ENCODE measurements at places on chromosomes 3 and 15.

- no peak for DNase-seq
Measured at GRCh38 chr3:181313335-181313734, 323.8 kb upstream of the DNAJC19 start.

DNA sequence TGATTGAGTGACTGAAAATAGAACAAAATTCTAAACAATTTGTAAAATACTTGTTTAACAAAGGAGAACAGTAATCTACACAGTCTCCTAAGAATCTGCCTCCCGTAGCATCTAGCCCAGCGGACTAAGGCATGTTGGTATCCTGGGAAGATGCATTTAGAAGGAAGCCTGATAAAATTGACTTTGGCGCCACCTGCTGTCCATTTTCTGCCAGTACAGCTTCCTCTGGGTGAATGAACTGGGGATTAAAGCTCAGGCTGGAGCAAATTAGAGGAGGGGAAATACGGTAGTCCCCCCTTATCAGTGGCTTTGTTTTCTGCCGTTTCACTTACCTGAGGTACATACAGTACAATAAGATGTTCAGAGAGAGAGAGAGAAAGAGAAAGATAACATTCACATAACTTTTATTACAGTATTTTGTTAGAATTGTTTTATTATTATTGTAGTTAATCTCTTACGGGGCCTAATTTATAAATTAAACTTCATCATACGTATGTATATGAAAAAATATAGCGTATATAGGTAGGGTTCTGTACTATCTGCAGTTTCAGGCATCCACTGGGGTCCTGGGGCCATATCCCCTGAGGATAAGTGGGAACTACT lies 191.6 kb downstream of the GAP43 start:
- peak; percentile 27 for DNase-seq

GRCh38 chr3:72763751-72764440 lies 84.3 kb downstream of the SHQ1 start:
- DNase-seq, result no peak

DNA sequence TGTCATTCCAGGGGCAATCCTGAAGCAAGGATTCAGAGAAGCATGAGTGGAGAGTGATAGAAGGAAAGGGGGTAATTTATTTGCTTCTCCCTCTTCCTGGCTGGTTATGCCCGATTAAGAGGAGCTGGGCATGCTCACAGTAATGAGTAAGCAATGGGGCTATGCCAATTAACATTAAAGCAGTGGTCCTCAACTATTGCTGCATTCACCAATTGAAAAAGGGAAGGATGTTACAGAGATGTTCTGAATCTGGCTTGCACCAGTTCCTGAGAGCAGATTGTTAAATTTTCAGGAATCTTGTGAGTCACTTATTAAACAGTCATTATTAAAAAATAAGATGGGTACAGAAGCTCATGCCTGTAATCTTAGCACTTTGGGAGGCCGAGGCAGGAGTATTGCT lies 85.9 kb upstream of the ZBTB20 start:
- no peak for DNase-seq

- no peak for DNase-seq
Measured at GRCh38 chr3:48236531-48236930, 4.4 kb upstream of the ZNF589 start.

- DNase-seq, result no peak
Measured at GRCh38 chr3:40417845-40418543, 31.0 kb downstream of the ENTPD3 start.

- DNase-seq, result no peak
Measured at GRCh38 chr15:98787936-98788757, 139.8 kb downstream of the IGF1R start.

GRCh38 chr15:57595011-57595866 lies 3.5 kb downstream of the MYZAP start:
- DNase-seq, result no peak

GRCh38 chr3:177119829-177120228 lies 77.5 kb downstream of the TBL1XR1 start:
- no peak for DNase-seq

GRCh38 chr3:59751606-59752005 lies 701.8 kb upstream of the CFAP20DC start:
- no peak for DNase-seq

- DNase-seq, result no peak
Measured at GRCh38 chr3:59286791-59287531, 237.1 kb upstream of the CFAP20DC start.

GRCh38 chr3:24363242-24363641 lies 131.4 kb downstream of the THRB start:
- no peak for DNase-seq

GRCh38 chr3:145971186-145971585 lies 189.8 kb downstream of the PLOD2 start:
- DNase-seq, result no peak

GRCh38 chr3:171556148-171556547 lies 95.9 kb upstream of the TNIK start:
- DNase-seq, result no peak

DNA sequence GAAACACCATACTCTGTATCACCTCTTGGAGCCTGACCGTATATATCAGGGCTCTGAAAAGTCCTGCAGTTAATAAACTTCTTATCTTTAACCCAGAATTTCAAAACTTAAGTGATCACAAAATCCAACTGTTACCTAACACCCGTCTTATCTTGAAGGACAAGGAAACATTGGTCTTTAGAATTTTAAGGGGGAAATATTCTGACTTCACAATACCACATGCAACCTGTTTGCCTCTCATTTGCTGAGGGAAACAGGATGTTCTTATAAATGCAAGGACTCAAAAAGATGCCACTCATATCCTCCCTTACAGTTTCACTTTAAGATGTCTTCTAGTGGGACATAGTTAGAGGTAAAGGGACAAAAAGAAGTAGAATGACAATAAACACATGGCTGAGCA lies 67.9 kb downstream of the CRTC3 start:
- no peak for DNase-seq

GRCh38 chr3:170331143-170331542 lies 26.4 kb upstream of the SKIL start:
- DNase-seq, result no peak

GRCh38 chr3:45611628-45612081 lies 17.1 kb downstream of the LIMD1 start:
- no peak for DNase-seq

GRCh38 chr3:10292505-10293419 lies at the start of gene GHRL:
Gene GHRL, minus strand, starts transcription at chr3:10292947. Its CDS starts 2,767 bp downstream, at chr3:10290180.
- no peak for DNase-seq

- no peak for DNase-seq
Measured at GRCh38 chr15:31133890-31134289, 32.4 kb upstream of the TRPM1 start.

GRCh38 chr15:68199340-68199739 lies 5.8 kb downstream of the CALML4 start:
- DNase-seq, result no peak

DNA sequence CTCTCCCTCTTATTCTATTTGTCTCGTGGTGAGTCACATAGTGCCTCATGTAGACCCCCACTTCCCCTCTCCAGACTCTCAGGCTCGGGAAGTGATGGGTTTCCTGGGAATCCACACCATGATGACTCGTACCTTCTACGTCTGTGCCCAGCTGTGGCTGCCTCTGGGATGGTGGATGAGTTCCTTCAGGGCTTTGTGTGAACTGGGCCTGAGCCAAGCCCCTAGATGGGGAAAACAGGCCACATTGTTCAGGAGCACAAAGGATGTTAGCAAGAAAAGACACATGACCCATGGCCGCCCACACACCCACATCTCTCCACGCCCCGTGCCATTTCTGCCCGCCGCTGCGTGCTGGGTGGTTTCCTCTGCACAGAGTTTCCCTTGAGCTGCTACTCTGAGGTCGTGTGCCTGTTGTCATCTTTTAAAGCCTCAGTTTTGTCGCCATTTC lies 10.5 kb downstream of the ISG20 start:
- DNase-seq, result peak; percentile 74

- DNase-seq, result no peak
Measured at GRCh38 chr15:45377609-45378148, 665 bp downstream of the GATM start.

GRCh38 chr3:158702815-158703481 lies 29.3 kb downstream of the RARRES1 start:
- no peak for DNase-seq

DNA sequence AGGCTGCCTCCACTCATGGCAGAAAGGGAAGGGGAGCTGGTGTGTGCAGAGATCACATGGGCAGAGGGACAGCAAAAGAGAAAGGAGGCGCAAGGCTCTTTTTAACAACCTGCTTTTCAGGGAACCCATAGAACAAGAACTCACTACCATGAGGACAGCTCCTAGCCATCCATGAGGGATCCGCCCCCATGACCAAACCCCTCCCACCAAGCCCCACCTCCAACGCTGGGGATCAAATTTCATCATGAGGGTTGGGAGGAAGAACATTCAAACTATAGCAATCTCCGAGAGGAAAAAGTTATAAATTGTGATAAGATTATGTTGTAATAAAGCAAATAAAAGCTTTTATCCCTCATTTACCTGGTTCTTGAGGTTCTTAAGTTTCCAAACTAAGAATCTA lies 84.7 kb upstream of the LMCD1 start:
- no peak for DNase-seq

GRCh38 chr3:51052562-51052961 lies 332.5 kb upstream of the MANF start:
- no peak for DNase-seq

DNA sequence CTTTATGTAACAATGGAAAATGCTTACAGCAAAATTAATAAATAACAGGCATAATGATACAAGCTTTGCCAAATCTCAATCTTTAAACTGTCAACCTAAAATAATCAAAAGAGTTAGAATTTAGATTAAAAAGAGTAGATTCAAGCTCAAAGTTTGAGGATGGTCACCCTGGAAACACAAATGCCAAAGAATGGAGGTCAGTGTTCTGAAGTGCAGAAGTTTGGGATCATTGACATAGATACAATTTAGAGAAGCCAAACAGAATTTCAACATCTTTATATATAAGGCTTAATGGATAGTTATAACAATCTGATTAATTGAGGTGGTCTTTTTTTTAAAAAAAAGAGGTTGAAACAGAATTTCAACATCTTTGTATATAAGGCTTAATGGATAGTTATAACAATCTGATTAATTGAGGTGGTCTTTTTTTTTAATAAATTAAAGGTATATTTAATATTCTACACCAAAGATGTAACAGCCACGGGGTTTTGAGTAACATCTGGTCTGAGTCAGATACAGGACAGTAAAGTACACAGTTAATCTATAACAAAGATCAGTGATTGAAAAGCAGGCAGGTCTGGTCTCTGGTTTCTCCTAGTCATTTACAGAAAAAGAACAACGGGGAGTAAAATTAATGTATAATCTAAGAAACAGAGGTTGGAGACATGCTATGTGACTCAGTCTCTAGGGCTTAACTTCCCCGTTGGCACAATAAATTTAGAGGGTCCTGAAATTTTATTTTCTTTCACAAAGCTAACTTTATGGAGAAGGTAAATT lies 490.7 kb downstream of the GBE1 start:
- DNase-seq, result no peak

- DNase-seq, result no peak
Measured at GRCh38 chr3:168467115-168467714, 371.5 kb upstream of the GOLIM4 start.

DNA sequence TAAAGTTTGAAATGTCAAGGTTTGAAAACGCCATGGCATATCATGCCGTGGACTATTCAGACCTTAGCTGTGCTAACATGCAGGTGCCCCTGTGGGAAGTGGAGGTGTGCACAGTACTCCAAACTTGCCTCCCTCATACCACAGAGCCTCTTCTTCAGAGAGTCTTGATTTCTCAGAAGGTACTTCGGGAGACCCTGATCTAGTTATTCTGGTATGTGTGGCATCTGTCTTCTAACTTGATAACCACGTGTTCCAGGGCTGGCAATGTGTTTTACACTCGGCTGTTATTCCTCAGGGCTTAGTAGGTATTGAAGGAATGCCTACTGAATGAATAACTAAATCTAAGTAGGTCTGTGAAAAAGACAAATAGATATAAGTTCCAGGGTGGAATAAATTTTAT lies 309.9 kb downstream of the CLSTN2 start:
- no peak for DNase-seq

DNA sequence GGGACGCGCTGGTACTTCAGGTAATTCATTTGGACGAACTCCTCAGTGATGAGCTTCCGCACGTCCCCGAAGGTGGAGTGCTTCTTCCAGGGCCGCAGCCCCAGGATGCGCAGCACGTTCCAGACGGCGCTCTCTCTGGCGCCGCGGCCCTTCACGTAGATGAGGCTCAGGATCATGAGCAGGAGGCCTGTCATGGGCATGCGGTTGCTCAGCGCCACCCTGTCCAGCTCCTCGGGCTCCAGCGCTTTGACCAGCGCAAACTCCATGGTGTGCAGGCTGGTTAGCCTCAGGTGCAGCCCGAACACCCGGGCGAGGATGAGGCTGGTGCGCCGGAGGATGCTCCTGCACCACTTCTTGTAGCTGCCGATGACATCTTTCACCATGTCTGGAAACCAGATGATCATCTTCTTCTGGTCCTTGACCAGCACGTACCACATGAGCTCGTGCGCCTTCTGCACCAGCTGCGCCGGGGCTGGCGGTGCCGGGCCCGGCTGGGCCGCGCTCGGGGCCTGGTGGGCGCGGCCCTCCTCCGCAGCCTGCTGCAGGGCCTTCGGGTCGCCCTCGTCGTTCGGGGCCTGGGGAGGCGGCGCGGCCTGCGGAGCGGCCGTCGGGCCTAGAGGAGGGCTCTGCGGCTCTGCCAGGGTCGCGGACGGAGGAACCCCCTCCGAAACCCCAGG lies 501 bp downstream of the NDN start:
- no peak for DNase-seq

DNA sequence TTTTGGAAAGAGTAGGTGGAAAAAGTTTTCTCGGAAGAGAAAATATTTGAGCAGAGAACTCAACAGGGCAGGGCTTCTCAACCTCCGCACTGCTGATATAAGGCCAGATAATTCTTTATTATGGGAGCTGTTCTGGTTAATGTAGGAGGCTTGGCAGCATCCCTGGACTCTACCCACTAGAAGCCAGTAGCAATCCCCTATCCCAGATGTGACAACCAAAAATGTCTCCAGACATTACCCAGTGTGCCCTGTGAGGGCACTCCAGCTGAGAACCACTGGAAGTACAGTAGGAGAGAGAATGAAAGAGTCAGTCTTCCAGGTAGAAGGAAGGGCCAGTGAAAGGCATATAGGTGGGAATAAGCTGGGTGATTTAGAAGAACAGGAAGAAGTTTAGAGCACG lies 647.8 kb upstream of the ADAMTS9 start:
- no peak for DNase-seq

- DNase-seq, result no peak
Measured at GRCh38 chr3:107514453-107514852, 8.3 kb upstream of the BBX start.

Data from stimulated activated CD8-positive, alpha-beta memory T cell treated with anti-CD3 and anti-CD28 coated beads, Interleukin-15, amount 100 ng/mL, for 48 hours (primary cell).